ENCODE measurements at places on chromosomes 3 and 15.

- DNase-seq, result no peak
Measured at GRCh38 chr3:196624907-196625306, 14.6 kb upstream of the NRROS start.

DNA sequence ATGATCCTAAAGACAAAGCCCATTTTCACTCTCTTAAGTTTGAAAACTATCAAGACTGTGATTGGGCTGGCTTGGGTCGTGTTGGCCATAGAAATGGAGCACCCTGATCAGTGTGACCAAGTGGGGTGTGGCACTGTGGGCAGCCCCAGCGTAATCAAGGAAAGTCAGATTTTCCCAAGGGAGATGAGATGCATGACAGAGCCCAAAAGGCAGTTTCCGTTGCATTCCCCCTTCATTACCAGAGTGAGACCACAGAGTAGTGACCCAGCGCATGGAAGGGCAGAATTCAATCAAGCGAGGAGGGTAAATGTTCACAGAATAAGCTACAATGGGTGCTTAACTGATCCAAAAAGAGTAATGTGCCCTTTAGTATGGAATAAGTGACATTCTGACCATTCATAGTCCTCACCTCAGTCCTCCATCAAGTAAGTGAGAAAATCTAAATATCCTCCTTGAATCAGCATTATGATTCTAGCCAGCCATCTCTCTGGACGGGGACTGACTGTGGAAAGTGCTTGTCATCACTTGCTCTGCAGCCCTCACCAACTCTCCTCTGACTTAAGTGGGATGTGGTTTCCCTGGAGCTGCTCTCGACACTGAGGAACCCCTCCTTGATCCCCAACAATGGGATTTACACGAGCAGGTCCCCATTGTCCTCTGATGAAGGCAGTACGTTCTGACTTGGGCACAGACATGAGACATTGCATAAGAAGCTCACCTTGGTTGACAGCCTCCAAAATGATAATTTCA lies 430.5 kb downstream of the OCA2 start:
- no peak for DNase-seq

- no peak for DNase-seq
Measured at GRCh38 chr3:68072062-68072461, 417.6 kb upstream of the SUCLG2 start.

- DNase-seq, result no peak
Measured at GRCh38 chr3:125594581-125595011, 701 bp downstream of the OSBPL11 start.

DNA sequence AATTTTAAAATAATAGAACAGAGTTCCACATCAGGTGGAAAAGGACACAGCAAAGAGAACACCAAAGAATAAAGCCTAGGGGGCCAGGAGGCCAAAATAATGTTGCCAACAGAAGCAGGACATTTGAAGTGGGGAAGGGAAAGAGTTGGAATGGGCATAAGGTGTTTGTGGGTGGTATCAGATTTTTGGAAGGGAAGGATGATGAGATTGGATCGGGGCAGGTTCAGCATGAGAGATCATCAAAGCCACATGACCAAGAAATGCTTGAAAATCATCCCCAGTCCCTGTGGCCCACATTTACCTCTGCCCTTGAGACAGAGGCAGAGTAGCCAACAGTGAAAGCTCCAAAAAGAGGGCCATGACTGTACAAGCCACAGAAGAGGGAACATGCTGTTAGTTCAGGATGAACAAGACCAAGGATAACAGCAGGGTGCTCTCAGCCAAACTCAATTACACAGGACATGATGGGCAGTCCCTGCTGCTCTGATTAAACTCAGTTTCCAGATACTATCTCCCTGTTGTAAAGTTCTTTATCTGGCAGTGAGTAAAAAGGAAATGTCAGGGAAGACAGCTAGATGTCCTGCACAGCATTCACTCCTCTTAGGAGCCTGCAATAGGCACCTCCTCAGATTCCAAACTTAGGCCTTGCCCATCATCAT lies 32.5 kb downstream of the RAB27A start:
- no peak for DNase-seq

DNA sequence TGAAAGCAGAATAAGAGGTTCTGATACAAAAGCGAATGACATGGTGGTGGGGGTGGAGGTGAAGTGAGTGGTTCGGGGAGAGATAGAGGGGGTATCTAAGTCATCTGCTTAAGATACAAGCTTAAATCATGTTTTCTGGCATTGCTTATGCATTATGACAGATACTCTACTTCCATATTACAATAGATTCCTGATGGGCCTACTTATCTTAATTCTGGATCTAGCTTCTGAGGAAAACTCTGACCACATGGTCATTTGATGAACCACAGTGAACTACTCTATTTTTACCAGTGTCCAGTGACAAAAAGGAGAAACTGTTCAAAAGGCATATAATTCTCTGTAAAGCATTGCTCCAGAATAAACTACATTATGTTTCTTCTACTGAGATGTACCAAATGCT lies 673.7 kb upstream of the CCDC54 start:
- no peak for DNase-seq

DNA sequence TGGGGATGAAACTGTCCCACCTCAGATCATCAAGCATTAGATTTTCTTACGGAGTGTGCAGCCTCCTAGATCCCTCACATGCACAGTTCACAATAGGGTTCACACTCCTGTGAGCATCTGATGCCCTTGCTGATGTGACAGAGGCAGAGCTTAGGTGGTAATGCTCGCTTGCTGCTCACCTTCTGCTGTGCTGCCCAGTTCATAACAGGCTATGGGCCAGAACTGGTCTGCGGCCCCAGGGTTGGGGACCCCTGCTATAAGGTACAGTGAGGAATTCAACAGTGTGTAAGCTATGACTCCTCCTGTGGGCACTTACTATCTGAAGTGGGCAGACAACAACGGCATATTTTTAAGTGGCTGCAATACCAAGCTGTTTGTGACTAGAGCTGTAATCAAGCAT lies 187.9 kb upstream of the BHLHE40 start:
- DNase-seq, result no peak

DNA sequence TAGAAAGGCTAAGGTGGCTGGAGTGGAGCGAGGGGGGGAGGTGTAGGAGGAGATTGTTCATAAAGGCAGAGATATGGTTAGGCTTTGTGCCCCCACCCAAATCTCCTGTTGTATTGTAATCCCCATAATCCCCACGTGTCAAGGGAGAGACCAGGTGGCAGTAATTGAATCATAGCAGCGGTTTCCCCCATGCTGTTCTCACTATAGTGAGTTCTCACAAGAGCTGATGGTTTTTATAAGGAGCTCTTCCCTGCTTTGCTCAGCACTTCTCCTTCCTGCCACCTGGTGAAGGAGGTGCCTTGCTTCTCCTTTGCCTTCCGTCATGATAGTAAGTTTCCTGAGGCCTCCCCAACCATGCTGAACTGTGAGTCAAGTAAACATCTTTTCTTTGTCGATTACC lies 64.7 kb upstream of the CFAP161 start:
- DNase-seq, result no peak

Measured in NT2/D1 (cell line).